Astrocyte (in vitro differentiated cells and primary cell): ENCODE measurements at places on chromosomes 3 and 15.

GRCh38 chr15:72203507-72203837 is 5.9 kb upstream of the GRAMD2A start:
- peak; percentile 80 for DNase-seq

GRCh38 chr15:42139596-42139995 is 16.8 kb downstream of the PLA2G4F start:
- no peak for DNase-seq

DNA sequence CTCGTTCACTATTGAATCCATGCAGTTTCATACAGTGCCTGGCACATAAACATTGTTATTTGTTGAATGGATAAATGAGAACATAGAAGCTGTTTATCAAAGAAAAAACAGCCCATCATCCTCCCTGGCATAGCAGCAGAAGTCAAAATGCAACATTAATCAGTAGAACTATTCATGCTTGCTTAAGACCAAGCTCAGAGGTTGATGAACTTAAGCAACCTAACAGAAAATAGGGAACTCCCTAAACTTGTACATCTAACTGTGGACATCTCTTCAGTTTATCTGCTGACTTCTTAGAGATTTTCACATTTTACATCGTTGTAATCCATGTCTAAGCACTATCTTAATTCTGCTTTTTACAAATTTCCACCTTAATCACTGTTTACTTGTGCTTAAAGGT is 29.2 kb downstream of the SENP8 start:
- no peak for DNase-seq

- DNase-seq = no peak
Measured at GRCh38 chr3:169930843-169931242, 19.5 kb downstream of the SAMD7 start.

GRCh38 chr3:11784971-11785377 is 61.7 kb downstream of the TAMM41 start:
- no peak for DNase-seq

- DNase-seq = no peak
Measured at GRCh38 chr3:178088963-178089362, 447.3 kb upstream of the KCNMB2 start.

- DNase-seq = no peak
Measured at GRCh38 chr15:27782125-27782524, 317.0 kb downstream of the OCA2 start.

GRCh38 chr15:101378171-101378755 is 83.2 kb upstream of the SNRPA1 start:
- DNase-seq = no peak

GRCh38 chr15:99390667-99391066 is 139.4 kb downstream of the LRRC28 start:
- DNase-seq = no peak

GRCh38 chr3:170437176-170437575 is 18.5 kb downstream of the CLDN11 start:
- DNase-seq = no peak

DNA sequence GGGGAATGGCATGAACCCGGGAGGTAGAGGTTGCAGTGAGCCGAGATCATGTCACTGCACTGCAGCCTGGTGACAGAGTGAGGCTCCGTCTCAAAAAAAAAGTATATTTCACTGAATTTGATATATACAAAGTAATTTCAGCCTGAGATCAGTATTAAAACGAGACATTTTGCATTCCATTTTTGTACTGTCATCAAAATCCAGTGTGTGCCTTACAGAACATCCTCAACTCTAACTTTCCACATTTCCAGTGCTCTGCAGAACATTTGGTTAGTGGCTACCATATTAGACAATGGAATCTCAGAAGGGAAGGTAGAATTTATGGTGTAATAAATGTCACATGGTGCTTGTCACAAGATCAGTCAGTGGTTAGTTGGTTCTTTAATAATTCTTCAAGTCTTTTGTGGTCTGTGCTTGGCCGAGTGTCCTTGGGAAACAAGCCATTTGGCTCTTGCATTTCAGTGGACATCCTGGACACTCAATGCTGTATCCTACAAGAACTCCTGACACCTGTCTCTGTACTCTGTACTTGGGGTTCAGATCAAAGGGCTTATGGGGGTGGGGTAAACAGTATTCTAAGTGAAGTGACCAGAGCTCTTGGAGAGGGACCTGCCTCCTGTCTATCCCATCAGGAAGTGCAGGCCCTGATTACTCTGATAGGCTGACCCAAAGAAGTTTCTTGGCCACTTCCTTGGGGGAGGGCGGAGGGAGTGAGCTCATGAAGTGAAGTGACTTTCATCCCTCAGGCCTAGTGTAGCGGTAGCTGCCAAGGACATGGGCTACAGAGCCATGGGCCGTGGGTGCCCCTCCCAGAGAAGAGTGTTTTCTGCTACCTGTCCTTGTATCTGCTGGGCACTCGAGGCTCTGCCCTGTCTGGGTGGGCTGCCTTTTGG is 3.7 kb downstream of the ACVR2B start:
- DNase-seq = no peak
